GM12864 (cell line): ENCODE measurements at places on chromosomes 2 and 18.

- no peak for DNase-seq
Measured at GRCh38 chr2:40033781-40034180, 254.7 kb upstream of the THUMPD2 start.

DNA sequence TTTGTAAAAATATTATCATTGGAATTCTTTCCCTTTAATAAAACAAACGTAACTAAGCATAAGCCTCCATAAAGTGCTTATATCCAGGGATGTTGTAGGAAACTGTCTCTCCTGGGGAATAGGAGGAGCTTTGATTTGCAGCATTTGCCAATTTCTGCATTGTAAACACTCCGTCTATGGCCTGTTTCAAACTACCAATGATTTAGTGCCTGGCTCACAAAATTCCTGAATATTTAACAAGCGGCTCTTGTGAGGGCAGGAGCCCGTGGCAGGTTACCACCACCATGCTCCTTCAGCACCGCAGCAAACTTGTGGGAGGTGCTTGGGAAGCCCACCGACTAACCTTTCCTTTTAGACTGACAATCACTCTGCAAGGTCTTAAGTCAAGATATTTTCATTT, 520.3 kb downstream of the SOX11 start:
- no peak for DNase-seq

DNA sequence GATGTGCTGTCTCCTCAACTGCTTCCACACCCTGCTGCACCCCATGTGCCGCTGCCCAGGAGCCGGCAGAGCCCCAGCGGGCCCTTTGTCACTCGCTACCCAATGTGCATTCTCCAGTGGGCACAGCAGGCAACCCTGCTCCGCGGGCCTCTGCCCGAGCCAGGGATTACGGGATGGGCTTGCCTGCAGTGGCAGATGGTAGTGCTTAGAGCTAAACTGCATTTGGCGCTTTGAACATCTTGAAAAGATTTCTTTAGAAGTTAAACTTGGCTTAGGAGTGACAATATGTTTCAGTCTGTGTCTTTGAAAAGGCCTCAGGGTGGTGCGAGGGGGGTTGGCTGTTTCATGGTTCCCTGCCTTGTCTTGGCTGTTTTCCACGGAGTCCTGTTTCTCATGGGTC, 84.0 kb upstream of the BOD1L2 start:
- no peak for DNase-seq

DNA sequence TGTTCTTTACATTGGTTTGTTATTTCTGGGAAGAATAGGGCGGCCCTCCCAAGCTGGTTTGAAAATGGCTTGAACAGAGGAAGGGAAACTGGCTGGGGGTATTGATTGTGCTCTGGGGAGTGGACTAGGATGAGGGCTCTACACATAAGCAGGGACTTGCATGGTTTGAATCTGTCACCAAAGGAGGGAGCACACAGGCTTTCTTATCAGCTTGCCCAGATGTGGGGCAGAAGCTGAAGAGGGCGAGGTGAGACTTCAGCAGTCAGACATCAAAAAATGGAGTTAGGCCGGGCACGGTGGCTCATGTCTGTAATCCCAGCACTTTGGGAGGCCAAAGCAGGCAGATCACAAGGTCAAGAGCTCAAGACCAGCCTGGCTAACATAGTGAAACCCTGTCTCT, 7.2 kb upstream of the RAB12 start:
- DNase-seq: no peak

GRCh38 chr2:208253600-208254117, 1.2 kb downstream of the IDH1 start:
- no peak for DNase-seq

DNA sequence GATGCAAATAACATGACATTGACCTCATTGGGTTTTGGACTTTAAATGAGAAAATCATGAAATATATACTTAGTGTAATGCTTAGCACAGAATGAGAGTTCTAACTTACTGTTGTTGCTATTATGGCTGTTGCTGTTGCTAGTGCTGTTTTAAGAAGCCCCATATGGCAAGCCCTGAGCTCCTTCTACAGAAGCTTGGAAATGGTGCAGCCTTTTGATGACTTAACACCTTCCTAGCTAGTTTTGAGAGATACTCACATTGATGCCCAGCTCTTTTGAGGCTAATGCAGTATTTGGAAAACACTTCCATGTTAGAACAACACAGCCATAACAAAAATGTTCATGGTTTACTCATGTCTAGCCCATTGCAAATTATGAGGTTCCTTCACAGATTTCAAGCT, 30.9 kb downstream of the OSR1 start:
- no peak for DNase-seq

GRCh38 chr2:39549718-39550464, 112.8 kb upstream of the MAP4K3 start:
- no peak for DNase-seq

- no peak for DNase-seq
Measured at GRCh38 chr2:103396152-103396551, 634.3 kb downstream of the TMEM182 start.

DNA sequence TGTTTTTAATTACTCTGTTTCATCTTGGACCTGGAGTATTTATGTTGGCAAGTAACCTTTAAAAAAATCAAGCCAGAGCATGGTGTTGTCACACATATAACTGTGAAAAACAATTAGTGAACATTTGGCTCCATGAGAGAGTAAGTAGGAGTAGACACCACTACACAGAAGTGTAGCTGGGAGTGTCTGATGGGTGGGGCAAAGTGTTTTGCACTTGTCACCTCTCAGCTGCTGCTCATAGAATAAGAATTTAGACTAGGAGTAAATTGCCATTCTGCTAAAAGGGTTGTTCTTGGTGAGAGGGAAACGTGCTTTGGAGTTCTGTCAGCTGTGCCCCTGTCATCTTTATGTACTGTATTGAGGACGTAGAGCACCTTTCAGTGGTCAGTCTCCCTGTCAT, 114.5 kb downstream of the TTC27 start:
- no peak for DNase-seq

- DNase-seq: no peak
Measured at GRCh38 chr2:212028798-212029394, 509.7 kb downstream of the ERBB4 start.

DNA sequence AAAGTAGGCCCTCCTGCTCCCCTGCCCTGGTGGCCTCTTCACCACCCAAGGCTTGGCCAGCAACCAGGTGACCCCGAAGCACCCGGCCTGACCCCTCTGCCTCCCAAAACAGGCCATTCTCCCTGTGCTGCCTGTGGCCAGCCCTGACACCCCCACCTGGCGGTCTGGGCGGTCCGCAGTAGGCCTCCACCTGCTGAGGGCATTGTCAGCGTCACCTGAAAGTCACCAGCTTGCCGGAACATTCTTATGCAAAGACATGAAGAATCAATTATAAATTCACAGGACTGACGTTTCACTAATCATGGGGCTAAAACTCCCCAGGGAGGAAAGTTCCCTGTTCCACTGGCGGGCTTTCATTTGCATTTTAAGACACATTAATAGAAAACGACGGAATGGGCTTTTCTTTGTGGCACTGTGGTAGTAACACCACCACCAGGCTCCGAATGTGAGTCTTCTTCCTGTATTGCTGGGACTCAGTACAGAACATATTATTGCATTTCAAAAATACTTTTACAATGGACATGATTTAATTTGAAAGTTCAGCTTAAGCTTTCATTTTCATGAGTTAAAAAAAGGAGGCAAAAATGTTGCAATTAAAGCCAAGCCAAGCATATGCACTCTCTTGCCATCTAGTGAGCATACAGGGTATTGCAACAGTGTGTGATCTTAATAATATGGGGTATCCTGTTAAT, 57.4 kb downstream of the ADI1 start:
- DNase-seq: peak; percentile 48

DNA sequence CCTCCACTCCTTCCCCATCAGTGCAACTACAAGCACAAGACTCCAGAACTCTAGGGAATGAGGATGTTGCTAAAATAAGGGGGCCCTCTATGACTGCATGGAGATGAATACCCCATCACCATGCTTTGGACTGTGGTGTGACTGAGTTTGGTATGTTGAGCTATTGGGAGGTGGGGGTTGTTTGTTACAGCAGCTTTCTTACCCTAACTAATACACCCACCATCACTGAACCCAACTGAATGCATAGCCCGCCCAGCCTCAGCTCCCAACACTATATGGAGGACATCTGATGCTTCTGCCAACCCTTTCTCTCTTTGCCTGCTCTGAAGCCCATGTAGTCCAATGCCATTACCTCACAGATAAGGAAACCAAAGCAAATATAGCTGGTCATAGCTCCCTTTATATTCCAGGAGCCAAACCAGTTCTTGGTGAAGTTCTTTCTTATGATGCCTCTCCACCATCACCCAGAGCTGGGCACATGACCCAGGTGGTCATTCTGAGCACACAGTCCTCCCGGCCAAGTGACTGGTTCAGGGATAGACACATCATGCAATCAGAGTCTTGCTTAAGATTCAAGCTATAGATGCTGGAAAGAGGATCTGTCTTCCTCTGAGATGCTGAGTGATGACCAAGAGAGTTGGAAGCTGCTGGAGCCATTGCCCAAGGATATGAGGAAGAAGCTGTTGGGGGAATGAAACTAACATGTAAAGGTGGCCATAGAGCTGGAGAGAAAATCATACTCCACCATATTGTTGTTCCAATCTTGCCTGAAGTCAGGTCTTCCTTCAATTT, 155.6 kb upstream of the HAAO start:
- DNase-seq: no peak

DNA sequence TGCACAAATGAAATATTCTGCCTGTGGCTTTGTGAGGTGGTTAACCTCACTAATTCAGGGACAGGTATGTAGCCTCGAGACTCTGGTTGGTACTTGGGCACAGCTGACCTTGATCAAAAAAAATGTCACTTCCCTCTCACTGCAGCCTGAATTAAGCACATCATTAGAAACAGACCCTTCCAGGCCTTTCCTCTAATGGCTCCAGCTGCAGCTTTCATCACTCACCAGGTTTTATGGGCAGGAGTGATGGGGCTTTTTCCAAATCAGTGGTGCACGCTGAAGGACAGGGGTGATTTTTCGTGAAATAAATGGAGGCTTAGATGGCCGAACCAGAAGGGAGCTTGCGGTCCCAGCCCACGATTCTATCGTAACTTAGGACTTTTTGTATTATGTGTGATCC, 213.0 kb upstream of the RAB12 start:
- no peak for DNase-seq

DNA sequence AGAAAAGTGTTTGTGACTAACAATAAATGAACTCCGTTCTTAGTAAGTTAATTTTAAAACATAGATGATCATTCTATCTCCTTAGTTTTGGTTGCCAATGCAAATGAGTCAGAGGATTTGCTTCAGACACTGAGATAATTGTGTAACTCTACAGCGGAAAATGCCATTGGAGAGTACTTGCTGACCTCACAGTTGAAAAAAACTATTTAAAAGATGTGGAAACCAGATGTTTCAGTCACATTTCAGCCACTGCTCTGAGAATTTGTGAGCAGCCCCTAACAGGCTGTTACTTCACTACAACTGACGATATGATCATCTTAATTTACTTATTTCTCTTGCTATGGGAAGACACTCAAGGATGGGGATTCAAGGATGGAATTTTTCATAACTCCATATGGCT, at the start of gene TNFAIP6:
TNFAIP6 (plus strand) TSS at position 234 of the 400 bp plus-strand sequence; CDS start at position 309, 75 bp downstream.
- DNase-seq: no peak
